ENCODE measurements at places on chromosomes 13 and 19.

GRCh38 chr13:51278426-51279130 is 56.4 kb downstream of the FAM124A start:
- DNase-seq, result no peak

GRCh38 chr13:80755910-80756309 is 415.0 kb upstream of the SPRY2 start:
- DNase-seq, result no peak

DNA sequence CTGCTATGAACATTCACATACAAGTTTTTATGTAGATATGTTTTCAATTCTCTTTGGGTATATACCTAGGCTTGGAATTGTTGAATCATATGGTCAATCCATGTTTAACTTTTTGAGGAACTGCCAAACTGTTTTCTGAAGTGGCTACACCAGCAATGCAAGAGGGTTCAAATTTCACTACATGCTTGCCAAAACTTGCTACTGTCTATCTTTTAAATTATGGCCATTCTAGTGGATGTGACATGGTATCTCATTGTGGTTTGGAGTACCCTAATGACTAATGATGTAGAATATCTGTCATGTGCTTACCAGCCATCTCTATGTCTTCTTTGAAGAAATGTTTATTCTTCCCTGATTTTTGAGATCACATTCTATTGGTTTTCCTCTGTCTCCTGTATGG is 860.3 kb downstream of the DIAPH3 start:
- DNase-seq, result no peak

- DNase-seq, result no peak
Observed at GRCh38 chr13:20717581-20718542, 14.4 kb downstream of the IL17D start.

- no peak for DNase-seq
Observed at GRCh38 chr13:97057176-97057575, 62.9 kb upstream of the OXGR1 start.

GRCh38 chr19:5893907-5894703 is 9.5 kb downstream of the NDUFA11 start:
- DNase-seq, result no peak

GRCh38 chr19:23917856-23918255 is 3.2 kb downstream of the ZNF726 start:
- no peak for DNase-seq

- DNase-seq, result no peak
Observed at GRCh38 chr19:14393329-14393728, 12.1 kb downstream of the ADGRE5 start.

- DNase-seq, result no peak
Observed at GRCh38 chr13:92806215-92806614, 420.4 kb upstream of the GPC6 start.

GRCh38 chr19:16070366-16070990 is 5.8 kb upstream of the TPM4 start:
- DNase-seq, result peak; percentile 75

DNA sequence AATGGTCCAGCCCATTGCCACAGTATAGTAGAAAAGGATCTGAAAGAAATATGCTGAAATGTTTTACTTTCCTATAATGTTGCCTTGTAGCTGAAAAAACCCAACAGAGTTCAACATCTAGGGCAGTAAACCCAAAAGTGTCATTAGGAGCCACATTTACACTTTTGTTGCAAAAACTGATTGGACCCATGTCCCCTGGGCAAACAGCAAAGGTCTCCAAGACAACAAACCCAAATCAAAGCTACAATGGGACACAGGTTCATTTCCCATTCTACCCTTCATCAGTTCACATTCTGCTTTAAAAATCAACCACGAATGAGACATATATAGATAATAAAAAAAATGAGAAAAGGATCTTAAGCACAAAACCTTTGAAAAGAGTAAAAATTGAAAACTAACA is 744.8 kb downstream of the PCDH17 start:
- DNase-seq, result no peak

Data from activated CD8-positive, alpha-beta memory T cell treated with anti-CD3 and anti-CD28 coated beads, Interleukin-2, amount 50 U/mL, for 4 hours (primary cell).